ENCODE measurements at places on chromosomes 2 and 18. TPM values are rescaled to one million over a fixed set of nuclear protein-coding genes. Genes with fewer than 3 reads are reported as not detected.

- no peak for DNase-seq
Observed at GRCh38 chr2:23375448-23375847, 9.5 kb upstream of the KLHL29 start.

The REG1B gene
- not detected for total RNA-seq

The CDH19 gene
- total RNA-seq = 45.1 TPM

GRCh38 chr18:8982416-8983183 is 119.9 kb upstream of the NDUFV2 start:
- no peak for DNase-seq

The UPP2 gene
- not detected for total RNA-seq

The MGAT4A gene
- 21.6 TPM for total RNA-seq

DNA sequence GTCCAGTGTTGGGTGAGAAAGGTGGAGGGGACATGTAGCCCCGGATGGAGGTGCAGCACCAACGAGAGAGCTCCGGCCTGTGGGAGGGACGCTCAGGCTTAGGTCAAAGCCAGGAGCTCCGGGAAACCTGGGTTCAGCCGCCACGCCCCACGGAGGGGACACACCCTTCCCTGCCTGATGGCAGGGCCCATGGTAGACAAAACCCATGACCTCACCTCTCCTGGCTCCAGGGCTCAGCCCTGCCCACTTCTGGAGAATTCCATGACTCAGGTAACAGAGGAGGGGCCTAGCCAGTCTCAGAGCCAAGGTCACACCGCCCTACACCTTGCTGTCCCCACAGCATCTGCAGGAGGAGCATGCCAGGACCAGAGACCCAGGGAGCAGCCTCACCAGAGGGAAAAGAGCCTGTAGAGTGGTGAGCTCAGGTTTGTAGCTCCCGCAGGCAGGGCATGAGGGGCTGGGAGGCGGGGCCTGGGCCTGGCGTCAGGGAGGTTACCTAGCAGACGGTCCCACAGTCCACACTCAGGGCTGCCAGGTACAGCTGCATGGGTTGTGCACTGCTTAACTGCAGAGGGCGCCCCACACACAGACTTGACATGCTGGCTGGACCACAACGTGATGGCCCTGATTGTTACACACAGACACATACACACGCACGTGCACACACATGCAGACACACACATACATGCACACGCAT is 70.8 kb upstream of the SMAD7 start:
- no peak for DNase-seq

- no peak for DNase-seq
Observed at GRCh38 chr2:36459725-36460137, 104.2 kb downstream of the CRIM1 start.

DNA sequence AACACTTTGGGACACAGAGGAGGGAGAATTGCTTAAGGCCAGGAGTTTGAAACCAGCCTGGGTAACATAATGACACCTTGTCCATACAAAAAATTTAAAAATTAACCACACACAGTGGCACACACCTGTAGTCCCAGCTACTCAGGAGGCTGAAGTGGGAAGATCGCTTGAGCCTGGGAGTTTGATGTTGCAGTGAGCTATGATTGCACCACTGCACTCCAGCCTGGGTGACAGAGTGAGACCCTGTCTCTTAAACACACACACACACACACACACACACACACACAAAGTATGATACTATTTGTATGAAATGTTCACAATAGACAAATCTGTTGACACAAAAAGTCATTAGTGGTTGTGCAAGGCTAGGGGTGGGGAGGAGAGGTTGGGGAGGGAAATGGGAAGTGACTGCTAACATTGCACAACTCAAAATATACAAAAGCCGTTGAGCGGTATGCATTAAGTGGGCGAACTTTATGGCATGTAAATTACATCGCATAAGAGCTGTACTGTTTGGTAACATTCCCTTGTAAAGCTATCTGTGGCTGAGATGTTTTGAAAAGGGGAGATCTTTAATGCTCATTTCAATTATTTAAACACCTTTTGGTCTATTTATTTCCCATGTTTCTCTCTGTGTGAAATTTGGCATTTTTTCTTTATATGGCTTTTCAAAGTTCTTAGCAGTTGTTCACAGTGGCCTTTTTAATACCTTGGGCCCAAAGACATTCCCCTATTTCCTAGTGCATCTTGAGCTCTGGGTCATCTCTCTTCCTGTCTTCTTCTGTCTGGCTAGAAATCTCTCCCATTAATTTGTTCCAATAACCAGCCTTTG is 58.9 kb upstream of the ZNF516 start:
- DNase-seq = no peak

The KCNIP3 gene
- total RNA-seq = 12.2 TPM

The IL36G gene
- total RNA-seq = not detected

The CPS1 gene
- total RNA-seq = 2.7 TPM

The CCDC150 gene
- total RNA-seq = 1.3 TPM

DNA sequence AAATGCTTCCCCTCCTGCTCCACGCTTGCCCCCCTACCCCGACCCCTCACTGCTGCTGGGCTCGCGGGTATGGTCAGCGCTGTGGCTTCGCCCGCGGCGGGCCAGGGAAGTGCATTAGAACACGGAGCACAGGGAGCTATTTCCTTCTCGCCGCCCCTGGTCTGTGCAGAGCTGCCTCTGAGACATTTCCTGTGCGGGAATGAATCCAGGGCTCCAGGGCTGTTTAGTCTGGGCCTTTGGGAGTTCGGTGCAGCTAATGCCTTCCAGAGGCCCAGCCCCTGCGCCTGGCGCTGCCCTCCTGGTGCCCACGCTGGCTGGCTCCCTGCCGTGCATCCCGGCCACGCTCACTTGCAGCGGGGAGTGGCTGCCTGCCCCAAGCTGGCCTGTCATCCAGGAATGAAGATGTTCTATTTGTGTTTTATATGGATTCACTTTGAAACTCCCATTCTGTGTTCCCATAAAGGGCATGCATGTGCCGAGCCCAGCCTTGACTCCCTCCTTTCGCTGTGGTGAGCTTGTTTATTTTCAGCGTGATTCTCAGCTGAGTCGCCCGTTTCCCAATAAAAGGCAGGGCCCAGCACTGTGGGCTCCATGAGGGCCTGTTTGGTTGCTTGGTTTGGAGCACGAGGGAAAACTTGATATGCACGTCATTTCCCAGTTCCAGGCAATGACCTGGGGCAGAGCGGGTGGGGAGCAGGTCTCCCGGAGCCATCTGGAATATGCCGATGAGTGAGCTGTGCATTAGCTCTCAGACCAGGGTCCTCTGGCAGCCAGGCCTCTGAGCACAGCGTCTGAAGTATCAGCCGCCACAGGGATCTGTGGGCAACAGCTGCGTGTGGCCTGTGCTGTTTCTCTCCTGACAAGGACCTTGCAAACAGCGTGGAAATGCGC is 42.7 kb downstream of the SH3RF3 start:
- peak; percentile 93 for DNase-seq

GRCh38 chr2:177265824-177266817 is 1.6 kb upstream of the NFE2L2 start:
- no peak for DNase-seq

The CDCA7 gene
- total RNA-seq = 0.33 TPM

- no peak for DNase-seq
Observed at GRCh38 chr2:170123593-170123992, 54.4 kb upstream of the MYO3B start.

- DNase-seq = no peak
Observed at GRCh38 chr18:63317556-63317946, 2.0 kb downstream of the BCL2 start.

The HOXD12 gene
- total RNA-seq = 1.8 TPM

- DNase-seq = no peak
Observed at GRCh38 chr2:109126501-109126860, 2.5 kb upstream of the SH3RF3 start.

GRCh38 chr18:62464266-62464665 is 58.6 kb upstream of the ZCCHC2 start:
- DNase-seq = no peak

The TUBA3E gene
- total RNA-seq = not detected
